ENCODE measurements at places on chromosomes 4 and X.

DNA sequence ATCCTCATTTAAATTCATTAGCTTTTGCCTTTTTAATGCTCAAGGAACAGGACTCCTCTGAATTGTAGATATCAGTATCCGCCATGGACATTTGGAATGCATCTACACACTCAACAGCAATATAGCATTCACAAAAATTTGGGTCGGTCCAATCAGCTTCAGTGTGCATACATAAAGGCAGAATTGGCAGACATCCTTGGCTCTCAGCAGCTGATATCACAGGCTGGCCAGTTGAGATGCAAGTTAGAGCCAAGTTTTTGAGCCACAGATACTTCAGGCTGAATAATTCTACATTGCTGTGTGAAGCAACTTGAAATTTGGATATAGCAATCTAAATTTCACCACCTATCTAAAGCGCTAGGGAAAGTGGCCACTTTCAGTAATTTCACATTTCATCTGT, 821.1 kb downstream of the PCDH19 start:
- no peak for DNase-seq

DNA sequence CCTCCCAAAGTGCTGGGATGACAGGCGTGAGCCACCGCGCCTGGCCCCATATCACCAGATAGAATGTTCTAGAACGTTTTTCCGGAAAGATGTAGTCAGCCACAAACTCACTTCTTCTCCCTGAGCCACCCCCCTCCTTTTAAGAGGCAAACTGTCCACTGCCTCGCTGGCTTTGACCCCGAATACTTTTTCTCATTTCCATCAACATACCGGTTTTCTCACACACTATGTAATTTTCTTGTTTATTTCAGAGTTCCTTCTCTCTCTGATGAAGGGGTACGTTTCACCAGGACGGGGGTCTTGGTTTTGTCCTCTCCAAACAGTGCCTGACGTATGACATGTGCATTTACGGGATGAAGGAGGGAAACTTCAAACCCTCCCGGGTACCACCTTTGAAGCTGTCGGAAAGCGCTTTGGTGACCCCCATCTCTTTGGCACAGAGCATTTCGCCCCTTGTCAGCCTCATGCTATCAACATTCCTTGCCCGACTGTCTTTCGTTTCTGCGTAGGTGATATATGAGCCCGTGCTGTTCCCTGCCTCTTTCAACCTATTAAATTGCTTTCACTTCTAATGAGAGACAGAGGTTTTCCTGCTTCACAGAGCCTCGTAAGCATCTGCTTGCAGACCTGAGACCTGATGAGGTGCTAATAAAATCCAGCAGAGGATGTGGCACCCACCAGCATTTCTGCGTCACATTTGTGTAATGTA, 73.8 kb downstream of the CRLF2 start:
- no peak for DNase-seq

DNA sequence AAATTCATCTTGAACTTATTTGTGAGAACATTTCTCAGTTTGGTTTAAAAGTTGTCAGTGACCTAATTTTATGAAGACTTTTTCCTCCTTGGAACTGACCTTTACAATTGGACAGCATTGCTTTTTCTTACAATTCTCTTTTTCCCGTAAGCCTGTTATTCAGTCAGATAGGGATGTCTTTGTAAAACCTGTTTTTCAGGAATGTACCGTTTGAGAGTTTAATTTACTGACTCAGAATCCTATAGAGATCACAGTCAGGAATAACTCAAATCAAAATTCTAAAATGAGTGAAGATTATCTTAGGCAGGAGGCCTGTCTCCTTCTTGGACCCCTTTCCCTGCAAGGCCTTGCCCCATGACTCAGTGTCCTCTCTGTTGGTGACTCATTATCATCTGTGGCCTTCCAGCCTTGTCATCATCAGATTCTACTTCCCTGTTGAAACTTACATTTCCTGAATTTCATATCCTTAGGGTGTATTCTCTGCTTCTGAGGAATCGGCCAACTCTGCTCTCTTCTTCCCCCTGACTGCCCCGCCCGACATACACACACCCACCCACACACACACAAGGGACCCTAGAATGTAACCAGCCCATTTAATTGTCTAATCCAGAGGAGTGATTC, 99.8 kb downstream of the ARHGAP10 start:
- DNase-seq = peak; percentile 98

- DNase-seq = no peak
These were observed 41.5 kb upstream of the CYP4V2 start for GRCh38 chr4:186149872-186150271.

- DNase-seq = no peak
These were observed 4.4 kb downstream of the ADGRL3 start for GRCh38 chr4:61204353-61205060.

DNA sequence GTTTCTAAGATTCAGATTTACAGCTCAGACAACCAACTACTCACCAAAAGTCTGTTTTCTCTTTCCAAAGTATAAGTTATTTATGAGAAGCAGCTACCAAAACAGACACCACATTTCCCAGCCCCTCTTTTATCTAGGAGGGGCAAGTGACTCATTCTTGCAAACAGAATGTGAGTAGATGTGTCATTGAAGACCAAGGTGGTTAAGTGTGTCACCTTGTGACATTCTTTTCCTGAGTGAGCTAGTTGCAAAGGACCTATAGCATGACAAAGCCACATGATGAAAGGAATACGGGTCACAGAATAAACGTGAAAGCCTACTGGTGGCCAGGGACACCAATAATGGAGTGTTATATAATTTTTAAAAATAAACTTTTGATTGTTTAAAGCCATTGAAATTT, 50.0 kb downstream of the SLC7A11 start:
- DNase-seq = peak; percentile 5
